ENCODE measurements at places on chromosomes 4 and X. TPM values are rescaled to one million over a fixed set of nuclear protein-coding genes. Genes with fewer than 3 reads are reported as not detected.

DNA sequence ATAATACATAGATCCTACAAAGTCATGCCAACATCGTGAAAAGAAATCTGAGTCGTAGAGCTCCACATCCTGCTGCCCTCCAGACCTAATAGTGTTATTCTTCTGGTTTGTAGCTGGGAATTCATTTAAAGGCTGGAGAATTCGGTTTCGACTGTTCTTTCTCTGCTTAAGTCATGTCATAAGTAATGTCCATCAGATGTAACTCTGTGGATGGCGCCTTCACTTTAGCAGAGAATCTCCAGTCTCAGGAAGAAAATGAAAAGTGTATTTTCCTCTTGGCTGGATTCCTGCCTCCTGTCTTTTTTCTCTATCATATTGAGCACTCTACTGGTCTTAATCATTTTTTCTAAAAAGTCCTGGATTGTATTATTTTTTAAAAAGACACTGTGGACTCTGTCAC, 117.0 kb downstream of the PALLD start:
- peaks cover 19% of the 10 kb centered on the region for H3K4me1 ChIP-seq
- no peaks in the 10 kb centered on the region for H3K36me3 ChIP-seq
- H3K4me3 ChIP-seq: no peak overlapping the region
- no peak overlapping the region for H3K27ac ChIP-seq
- H3K27me3 ChIP-seq: no peaks in the 10 kb centered on the region

- no peaks in the 10 kb centered on the region for H3K27me3 ChIP-seq
- no peak overlapping the region for H3K27ac ChIP-seq
- no peaks in the 10 kb centered on the region for H3K4me1 ChIP-seq
- DNase-seq: no peak
Observed at GRCh38 chrX:118474586-118474985, 21.0 kb upstream of the DOCK11 start.

DNA sequence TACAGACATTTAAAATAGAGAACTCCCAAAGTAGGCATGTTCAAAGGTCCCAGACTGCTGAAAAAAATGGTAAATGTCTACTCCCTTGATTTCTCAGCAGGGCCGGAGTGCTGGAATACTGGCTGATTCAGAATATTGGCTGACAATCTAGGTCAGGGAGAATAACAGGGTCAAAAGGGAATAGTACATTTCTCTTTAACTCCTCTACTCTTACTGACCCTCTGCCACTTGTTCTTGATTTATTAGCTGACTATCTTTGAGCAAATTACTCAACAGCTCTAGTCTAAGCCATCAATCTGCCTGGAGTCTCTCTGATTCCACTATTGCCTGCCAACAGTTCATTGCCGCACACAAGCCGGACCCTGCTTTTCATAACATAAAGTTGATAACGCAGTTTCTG, 19.7 kb upstream of the NWD2 start:
- no peaks in the 10 kb centered on the region for H3K4me1 ChIP-seq
- H3K36me3 ChIP-seq: no peaks in the 10 kb centered on the region
- no peak overlapping the region for H3K4me3 ChIP-seq
- H3K27ac ChIP-seq: no peak overlapping the region

GRCh38 chr4:83440899-83441298, 14.7 kb downstream of the HELQ start:
- H3K4me1 ChIP-seq: no peaks in the 10 kb centered on the region
- H3K36me3 ChIP-seq: peaks cover 27% of the 10 kb centered on the region
- H3K4me3 ChIP-seq: no peak overlapping the region
- no peak overlapping the region for H3K27ac ChIP-seq
- no peaks in the 10 kb centered on the region for H3K27me3 ChIP-seq
- no peak for DNase-seq

DNA sequence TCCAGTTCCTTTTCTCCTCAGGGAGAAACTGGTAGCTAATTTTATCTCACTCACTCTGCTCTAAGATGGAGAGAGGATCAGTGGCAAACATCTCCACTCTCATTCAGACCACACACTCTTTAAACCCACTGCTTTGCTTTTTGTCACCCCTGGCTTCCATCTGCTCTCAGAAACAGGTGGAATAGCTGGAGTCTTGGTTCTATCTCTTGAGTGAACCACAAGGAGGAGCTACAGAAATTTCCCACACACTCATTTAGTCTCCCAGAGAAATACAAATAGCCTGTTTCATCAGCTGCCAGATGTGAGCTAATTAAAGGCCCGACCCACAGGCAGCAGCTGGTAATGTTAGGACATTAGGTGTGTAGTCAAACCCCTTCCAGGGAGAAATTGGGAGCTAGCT, 96.6 kb downstream of the STPG2 start:
- H3K27me3 ChIP-seq: no peaks in the 10 kb centered on the region
- no peak overlapping the region for H3K27ac ChIP-seq
- no peaks in the 10 kb centered on the region for H3K36me3 ChIP-seq
- no peak for DNase-seq
- no peak overlapping the region for H3K4me3 ChIP-seq

- no peak for DNase-seq
- peaks cover 76% of the 10 kb centered on the region for H3K36me3 ChIP-seq
- no peaks in the 10 kb centered on the region for H3K4me1 ChIP-seq
Observed at GRCh38 chr4:109691411-109691920, 11.8 kb downstream of the CASP6 start.

DNA sequence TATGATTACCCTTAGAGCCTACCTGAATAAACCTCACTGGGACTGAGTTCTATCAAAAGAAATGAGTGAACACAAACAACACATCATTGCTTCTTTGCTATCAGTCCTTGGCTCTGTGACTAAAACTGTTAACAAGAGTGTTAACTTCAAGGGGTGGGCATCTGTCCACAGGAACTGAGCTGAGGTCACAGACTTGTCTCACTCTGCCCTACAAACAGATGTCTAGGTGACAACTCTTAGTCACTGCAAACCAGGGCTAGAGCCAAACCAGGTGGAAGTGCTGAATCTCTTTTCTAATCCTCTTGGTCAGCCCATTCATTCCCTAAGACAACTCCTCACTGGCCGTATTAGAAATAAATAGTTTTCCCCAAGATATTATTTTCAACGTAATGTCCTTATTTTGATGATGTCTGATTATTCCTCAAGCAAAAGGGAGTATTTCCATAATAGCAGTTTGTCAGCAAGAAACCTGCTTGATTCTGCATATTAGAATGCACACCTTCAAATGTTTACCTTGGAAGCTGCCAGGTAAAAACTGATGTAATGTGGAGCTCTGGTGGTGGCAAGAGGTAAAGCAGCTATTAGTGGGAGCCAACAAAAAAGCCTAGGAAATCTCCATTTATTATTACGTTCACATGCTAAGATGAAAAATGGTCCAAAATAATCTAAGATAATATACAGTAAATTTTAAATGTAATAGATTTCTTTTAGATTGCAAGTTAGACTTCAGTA, 4.0 kb downstream of the COL25A1 start:
- H3K27me3 ChIP-seq: peaks cover 20% of the 10 kb centered on the region
- H3K27ac ChIP-seq: no peak overlapping the region

The FGG gene
- 0.71 TPM for total RNA-seq

The CCDC158 gene
- total RNA-seq: 0.15 TPM

The ING2 gene
- total RNA-seq: 7.5 TPM

Measured in heart right ventricle (tissue), 16 donors.